Activated T-helper 1 cell treated with anti-CD3 and anti-CD28 coated beads, Interleukin-12 subunit alpha, Interleukin-12 subunit beta, Interleukin-2, Interleukin-4 antibody, amounts not matched to agents 30 ng/mL and 10 ng/mL and 1 ng/mL, durations not matched to agents 14 hours and 24 hours and 36 hours (primary cell): ENCODE measurements at places on chromosomes 3 and 15. TPM values are rescaled to one million over a fixed set of nuclear protein-coding genes. Genes with fewer than 3 reads are reported as not detected.
A peak's percentile ranks its signal among the peaks of the same experiment; 100 is the strongest.

DNA sequence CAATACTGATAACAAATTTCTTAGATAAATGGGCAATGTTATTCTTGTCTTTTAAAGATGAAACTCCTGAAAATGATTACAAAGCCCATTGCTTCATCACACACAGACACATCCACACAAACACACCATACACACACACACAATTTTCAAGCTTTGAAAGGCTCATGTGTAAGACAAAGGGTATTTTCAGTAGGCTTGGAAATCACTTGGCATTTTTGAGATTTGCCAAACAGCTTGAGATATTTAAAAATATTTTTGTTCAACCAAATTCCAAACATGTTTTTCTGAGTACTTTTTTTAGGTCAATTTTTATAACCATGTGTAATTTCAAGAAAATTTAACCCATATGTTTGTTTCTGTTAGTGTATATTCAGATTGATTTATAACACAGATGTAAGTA, 283.7 kb downstream of the ROBO2 start:
- no peak for DNase-seq

TPRG1 gene
- total RNA-seq = 11.2 and 13.6 TPM in 2 replicates

GRCh38 chr15:45111390-45112142, 2.4 kb downstream of the DUOX2 start:
- no peak for DNase-seq

- no peak for DNase-seq
Measured at GRCh38 chr3:155317211-155317610, 23.7 kb upstream of the STRIT1 start.

GRCh38 chr3:160150066-160150465, 75.2 kb upstream of the C3orf80 start:
- no peak for DNase-seq

DNA sequence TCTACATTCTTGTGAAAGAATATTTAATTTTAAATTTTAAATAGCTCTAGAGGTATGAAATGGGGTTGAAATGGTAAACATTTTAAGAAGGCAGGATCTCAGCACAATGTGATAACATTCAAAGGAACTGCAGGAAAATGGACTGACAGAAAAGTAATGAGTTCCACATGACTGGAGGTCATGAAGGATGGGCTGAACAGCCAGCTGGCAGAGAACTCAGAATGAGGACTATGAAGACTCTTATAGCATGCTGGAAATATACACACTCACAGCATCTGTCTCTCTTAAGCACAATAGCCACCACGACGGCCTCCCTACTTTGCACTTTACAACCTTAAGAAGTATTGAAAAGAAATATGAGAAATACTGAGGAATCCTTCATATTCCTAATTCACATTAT, 94.7 kb downstream of the TNIK start:
- DNase-seq = no peak

DNA sequence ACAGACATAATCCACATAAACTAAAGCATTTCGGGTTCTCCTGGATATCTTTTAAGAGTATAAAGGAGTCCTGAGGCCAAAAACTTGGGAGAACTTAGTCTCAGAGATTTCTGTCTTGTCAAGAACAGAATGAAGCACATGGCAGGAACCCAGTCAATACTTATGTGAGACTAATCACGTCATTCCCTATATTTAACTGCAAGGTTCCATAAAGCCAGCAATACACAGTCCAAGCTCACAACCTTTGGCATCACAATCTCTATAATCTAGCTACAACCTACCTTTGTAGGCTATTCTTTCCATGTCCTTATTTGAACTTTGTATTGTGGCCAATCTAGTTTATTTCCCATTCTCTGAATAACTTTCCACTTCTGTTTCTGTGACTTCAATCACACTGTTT, 68.9 kb upstream of the CSPG5 start:
- DNase-seq = no peak

- DNase-seq = no peak
Measured at GRCh38 chr15:88098361-88098760, 158.2 kb downstream of the NTRK3 start.

LHFPL4 gene
- not detected in 2 replicates for total RNA-seq

GRCh38 chr15:33380406-33380805, 69.6 kb downstream of the RYR3 start:
- no peak for DNase-seq

DNA sequence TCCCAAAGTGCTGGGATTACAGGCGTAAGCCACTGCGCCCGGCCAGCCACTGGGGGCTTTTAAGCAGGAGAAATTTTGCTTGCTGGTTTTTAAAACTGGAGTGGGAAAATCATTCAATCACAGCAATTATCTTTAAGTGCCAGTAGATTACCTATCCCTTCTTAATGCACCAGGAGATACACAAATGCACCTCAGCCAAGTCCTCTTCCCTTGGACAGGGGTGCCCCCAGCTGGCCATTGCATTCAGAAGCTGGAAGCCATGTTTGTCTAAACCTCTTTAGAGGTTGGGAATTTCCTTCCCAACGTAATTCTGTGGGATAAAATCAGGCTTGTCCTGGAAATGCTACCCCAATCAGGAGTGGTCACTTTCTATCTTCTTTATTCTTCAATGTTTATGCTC, 26.6 kb downstream of the MIX23 start:
- peak; percentile 11 for DNase-seq

GRCh38 chr3:188417766-188418165, 263.8 kb downstream of the LPP start:
- no peak for DNase-seq

GRCh38 chr15:78076231-78077052, 1.1 kb downstream of the TBC1D2B start:
- DNase-seq = no peak

EIF5A2 gene
- total RNA-seq = 8.1 and 10.5 TPM in 2 replicates

DNA sequence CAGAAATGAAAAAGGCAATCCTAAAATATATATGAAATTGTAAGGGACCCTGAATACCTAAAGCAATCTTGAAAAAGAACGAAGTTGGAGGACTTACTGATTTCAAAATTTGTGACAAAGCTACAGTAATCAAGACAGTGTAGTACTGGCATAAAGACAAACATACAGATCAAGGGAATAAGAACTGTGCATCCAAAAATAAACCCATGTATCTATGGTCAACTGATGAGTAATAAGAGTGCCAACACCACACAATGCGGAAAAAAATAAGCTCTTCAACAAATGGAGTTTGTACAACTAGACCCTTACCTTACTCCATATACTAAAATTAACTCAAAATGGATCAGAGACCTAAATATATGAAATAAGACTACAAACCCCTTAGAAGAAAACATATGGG, 29.6 kb downstream of the GSK3B start:
- DNase-seq = no peak

SPATA12 gene
- total RNA-seq = not detected in 2 replicates

DNA sequence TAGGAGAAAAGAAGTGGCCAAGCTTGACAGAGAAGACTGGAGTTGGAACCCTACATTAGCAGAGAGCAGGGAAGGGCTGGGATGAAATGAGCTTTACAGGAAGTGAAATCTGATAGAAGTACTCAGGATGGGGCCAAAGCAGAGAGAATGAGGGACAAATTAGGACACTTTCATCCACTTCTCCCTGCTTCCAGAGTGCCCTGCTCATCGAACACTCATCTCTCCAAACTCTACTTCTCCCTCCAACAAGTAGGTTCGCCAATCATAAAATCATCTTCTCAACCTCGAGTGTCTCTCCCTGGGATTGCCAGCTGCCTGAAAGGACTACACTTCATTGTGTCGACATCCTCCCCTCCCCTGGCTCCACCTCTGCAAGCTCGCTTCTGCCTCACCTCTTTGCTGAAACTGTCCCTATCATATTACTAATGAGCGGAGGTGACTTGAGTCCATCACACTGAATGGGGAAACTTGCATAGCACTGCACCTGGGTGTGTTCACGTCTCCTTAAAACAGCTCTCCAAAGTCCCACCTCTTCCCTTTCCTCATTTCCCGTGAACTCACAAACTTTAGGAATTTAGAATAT, 365.8 kb downstream of the FOXP1 start:
- no peak for DNase-seq

DNA sequence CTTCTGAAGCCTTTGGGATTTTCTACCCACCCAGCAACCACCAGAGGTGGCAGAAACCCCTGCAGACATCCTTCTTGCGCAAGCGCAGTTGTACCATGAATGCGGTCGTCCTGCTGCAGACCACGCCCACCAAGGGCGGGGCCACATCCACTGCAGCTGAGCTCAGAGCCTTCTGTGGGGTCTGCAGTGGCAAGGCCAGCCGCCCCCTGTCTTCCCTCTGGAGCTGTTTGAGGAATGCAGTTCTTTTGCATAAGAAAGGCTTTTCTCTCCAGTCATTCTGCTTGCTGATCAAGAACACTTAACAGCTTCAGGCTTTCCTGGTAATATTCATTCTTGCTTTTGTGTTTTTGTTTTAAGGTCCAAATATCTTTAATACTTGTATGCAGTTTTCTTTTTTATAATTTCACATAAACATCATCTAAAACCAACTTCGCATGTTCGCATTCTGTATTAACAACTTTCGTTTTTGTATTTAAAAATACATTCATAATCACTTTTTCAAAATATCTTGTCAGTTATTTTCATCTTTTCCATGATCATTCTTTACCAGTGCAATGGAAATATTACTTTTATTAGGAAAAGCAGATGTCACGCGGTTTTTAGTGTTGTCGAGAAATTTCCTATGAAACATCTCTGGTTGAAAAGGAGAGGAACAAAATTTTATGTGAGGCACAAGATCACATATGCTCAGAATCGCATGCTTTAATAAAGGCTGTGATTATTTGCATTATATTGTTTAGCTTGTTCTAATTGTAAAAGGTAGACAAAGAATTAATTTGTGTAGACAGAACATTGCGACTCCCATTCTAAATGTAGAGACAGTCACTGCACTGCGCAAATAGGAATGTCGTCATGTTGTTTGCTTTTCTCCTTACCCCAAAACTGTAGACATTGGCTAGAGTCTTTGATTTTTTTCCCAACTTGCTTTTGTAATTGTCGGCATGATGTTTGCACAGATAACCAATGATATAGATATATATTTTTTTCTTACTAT, 98.1 kb upstream of the SNRPN start:
- DNase-seq = no peak

DNA sequence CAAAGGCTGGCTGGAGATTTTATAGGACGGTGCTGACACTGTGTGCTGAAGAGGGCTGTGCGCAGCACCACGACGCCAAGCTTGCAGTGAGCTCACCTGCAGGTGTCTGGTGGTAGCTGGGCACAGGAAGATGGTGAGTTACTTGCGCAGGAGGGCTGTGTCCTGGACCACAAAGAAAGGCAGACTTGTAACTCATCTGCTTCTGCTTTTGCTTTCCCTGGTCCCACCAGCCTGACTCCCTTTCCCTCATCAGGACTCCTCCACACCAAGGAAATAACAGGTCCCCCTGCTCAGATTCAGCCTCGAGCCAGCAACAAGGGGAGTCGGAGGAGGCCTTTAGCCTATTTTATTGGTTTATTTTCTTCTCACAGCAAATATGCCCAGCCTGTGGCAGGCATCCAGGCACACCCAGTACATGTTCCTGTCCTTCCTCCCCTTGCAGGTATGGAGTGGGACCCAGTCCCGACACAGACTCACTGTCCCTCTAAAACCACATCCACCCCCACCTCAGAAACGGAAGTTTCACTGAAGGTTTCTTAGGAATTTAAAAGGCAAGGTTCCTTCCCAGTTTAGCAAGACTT, 35.6 kb upstream of the FLNB start:
- no peak for DNase-seq

- no peak for DNase-seq
Measured at GRCh38 chr3:155753038-155753639, 8.3 kb upstream of the PLCH1 start.

DNA sequence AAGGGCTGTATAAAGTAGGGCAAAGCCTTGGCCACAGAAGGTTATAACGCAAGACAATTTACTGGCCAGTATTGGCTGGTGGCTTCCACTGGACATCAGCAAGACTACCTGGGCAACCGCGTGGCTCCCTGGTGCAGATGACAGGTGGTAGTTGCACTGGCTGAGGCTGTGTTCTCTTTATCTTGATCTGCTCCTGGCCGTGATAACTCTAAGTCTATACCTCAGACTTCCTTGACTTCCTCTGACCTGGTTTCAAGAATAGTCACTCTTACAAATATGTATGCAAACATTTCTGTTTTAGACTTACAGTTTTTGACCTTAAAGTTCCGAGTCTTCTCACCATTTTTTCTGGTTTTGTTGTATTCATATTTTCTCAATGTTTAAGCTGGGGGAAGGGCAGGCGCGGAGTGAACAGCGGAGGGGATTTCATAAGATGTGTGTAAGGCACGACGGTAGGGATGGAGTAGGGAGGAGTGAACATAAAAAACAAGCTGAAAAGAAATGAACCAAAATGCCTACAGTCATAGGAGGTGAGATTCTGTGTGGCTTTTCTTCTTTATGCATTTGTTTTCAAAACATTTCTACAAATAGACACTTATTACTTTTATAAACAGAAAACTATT, 15.2 kb upstream of the TMEM212 start:
- DNase-seq = no peak

DNA sequence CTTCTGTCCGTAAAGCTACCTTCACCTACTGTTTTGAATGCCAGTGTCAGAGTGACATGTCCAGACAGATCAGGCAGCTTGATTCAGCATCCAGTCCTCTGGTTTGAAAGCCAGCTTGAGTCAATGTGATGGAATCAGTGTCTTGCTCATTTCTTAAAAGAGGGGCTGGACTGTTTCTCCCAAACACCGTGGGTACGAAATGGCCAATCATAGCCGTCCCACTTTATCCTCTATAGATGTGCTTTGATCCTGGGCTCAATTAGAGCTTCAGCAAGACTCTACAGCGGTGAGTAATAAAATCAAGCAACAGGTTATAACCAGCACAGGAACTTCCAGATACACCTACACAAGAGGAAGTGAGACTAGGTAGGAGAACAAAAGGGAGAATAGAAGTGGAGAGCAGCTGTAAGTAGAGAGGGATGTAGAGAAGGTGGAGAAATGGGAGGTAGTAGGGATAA, 17.0 kb upstream of the OR5K1 start:
- DNase-seq = no peak

DNA sequence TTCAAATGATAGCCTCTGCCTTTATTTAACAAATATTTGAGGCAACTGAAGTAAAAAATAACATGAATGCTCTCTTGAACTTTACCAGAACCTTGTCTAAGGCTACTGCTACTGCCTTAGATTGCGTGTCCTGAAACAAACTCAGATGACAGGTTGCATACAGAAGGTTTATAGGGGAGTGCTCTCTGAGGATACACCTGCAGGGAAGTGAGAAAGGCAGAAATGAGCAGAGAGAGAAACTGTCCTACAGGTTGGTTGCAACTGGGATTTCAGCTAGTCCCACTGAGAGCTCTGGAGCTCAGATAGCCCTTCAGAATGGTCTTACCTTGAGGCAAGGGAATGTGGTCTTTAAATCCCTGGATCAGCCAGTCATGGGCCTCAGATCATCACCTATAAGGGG, 165.5 kb downstream of the IL5RA start:
- DNase-seq = no peak

- no peak for DNase-seq
Measured at GRCh38 chr3:171371354-171371753, 88.9 kb downstream of the TNIK start.

ACOX2 gene
- not detected in 2 replicates for total RNA-seq

DNA sequence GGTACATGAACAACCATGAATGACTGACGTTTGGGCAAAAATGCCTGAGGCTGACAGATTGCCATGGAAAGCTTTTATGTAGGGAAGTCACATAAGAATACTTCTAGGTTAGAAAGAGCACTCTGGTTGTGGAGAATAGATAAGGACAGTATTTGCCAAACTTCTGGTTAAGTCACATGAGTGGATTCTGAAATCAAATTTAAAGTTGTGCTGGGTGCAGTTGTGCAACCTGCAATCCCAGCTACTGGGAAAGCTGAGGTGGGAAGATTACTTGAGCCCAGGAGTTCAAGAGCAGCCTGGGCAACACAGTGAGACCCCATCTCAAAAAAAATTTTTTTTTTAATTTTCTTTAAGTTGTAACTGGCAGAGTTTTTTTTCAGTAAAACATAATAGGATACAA, 7.2 kb upstream of the ZNF148 start:
- DNase-seq = no peak
